ENCODE measurements at places on chromosomes 5 and 9. TPM values are rescaled to one million over a fixed set of nuclear protein-coding genes. Genes with fewer than 3 reads are reported as not detected.

GRCh38 chr9:91734371-91734981 lies 215.6 kb downstream of the ROR2 start:
- DNase-seq: peak; percentile 38

DNA sequence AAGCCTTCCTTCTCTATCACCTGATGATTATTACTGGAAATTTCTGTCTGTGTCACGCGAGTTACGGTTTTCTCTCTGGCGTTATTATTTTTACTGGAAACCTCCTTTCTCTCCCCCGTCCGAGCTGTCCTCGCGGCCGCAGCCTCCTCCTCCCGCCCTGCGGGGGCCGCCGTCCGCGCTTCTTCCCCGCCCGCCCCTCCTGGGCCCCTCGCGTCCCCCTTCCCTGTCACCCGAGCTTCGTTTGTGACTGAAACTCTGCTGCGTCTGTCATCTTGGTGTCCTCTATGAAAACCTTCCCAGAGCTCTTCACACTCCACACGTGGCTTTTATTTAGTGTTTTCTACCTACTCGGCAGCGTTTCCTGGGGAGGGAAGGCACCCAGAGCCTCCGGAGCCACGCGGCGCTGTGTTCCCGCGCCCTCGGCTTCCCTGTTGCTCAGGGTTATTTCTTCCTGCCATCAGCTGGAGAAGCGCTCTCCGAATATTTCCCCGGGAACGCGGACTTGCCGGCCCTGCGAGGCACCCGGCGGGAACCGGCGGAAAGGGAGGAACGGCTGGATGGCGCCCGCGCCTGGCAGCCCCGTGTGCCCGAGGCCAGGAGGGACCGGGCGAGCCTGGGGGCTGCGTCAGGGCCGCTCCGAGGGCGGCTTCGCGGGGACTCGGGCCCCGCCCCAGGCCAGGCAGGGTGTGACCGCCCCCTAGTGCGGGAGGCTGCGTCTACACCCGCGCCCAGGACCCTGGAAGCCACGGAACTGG lies 33.9 kb downstream of the TRIP13 start:
- no peak for DNase-seq

- no peak for DNase-seq
Observed at GRCh38 chr9:89410022-89410421, 87.9 kb downstream of the SEMA4D start.

- DNase-seq: no peak
Observed at GRCh38 chr5:147169901-147170300, 64.9 kb upstream of the STK32A start.

DNA sequence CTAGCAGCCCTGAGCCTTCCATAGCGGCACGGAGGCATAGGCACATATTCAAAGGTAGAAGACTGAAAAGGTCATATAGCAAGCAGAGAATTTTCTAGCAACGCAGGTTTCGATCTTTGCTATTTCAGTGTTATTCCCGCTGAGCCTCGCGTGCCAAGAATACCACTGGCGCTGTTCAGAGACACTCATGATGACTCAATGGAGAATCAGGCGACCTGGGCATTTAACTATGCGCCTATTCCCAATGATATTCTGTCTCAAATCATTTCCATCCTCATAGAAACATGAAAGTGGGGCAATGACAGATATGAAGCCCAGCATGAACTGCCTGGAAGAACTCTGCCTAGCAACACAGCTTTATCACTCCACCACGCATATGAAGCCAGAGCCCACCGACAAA lies 59.9 kb downstream of the EFNA5 start:
- no peak for DNase-seq

DNA sequence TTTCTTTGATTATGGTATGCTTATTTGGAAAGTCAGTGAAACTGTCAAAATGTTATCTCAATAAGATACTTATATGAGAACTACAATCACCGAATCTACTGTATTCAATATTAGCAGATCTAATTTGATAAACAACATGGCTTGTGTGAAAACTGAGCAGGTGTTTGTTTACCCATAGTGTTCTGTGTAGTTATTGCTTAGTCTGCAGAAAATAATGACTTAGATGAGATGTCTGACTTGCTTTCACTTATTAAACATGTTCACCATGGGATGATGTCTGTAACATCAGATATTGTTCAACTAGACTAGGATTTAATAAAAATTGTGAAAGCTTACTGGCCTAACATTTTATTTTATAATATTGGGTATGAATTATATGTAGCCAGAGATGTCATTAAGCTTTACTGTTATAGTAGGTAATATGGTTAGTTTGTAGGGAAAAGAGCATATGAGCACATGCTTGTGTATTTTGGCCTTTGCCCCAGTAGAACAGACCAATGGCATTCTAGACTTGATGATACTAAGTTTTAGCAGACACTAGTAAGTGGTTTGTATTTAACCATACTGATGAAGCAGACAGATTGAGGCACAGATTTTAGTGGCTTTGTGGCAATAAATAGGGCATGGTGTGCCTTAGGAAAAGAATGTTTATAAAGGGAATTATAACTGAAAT lies 16.4 kb downstream of the SUB1 start:
- no peak for DNase-seq

The PTGDS gene
- total RNA-seq: 4.8 TPM

DNA sequence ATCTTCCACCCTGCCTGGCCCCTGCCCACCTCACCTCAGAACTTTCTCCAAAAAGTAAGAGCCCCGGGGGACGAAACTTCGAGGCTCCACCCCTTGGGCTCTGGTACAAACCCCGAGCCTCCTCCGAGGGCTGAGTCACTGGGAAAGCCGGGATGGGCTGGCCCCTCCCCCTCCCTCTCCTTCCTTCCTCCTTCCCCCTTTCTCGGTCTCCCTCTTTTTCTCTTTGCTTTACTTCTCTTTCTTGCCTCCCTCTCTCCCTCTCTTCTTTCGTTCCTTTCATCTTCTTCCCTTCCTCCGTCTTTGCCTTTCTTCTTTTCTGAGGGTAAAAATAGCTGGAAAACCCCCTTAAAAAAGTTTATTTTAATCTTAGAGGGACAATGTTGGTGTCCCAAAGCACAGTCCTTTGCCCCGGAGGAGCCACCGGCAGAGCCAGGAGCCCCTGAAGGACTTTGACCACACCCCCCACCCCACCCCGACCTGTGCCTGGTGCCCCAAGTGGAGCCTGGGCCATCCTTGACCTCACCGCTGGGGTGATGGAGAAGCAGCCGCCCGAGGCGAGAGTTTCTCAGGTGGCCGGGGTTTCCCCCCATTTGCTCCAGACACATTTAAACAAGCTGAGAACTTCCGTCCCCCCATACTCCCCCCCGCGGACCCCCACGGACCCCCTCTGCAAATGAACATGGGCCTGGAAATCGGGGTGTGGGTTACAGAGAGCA lies 5.7 kb upstream of the NOTCH1 start:
- no peak for DNase-seq

- no peak for DNase-seq
Observed at GRCh38 chr5:96440185-96440538, 7.1 kb upstream of the PCSK1 start.

DNA sequence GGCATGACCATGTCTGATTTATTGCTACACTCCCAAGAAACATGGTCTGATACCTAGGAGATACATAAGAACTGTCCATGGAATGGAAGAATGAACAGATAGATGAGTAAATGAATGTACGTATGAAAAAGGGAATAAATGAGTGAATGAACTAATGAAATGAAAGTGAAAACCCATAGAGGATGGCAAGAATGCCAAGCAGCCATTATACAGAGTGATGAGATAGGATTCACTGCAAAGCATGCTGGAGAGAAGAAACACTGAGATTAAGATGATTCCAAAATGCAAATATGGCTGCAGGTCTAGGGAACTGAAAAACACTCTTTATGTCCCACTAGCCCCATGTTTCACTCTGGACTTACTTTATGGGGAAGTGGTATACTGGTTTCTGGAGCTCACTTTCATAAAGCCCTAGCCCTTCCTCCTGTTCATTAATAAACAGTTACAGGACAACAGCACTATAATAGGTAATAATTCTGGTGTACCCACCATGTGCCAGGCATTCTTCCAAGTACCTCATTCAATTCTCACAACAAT lies 170.3 kb upstream of the RAD23B start:
- no peak for DNase-seq

GRCh38 chr5:113357696-113358476 lies 76.9 kb downstream of the TSSK1B start:
- DNase-seq: no peak

- no peak for DNase-seq
Observed at GRCh38 chr9:96719521-96719920, 58.4 kb downstream of the ZNF510 start.

- no peak for DNase-seq
Observed at GRCh38 chr5:83281176-83281575, 190.4 kb upstream of the VCAN start.

DNA sequence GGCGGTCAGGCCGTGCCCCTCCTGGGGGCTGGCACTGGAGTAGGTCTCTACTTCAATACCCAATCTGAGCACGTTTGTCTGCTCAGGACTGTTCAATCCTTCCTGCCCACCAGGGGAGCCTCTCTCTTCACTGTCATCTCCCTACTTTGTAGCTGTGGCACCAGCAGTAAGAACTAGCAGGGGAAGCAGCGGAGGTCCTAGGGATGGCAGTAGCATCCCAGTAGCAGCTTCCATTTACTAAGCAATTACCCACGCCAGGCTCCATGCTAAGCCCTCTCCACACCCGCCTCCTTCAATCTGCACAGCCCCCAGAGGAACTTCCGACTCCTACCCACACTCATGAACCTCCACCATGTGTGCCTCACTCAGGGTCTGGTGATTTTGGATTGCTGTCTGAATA lies 31.7 kb downstream of the FSTL4 start:
- DNase-seq: no peak

The INSL4 gene
- not detected for total RNA-seq

DNA sequence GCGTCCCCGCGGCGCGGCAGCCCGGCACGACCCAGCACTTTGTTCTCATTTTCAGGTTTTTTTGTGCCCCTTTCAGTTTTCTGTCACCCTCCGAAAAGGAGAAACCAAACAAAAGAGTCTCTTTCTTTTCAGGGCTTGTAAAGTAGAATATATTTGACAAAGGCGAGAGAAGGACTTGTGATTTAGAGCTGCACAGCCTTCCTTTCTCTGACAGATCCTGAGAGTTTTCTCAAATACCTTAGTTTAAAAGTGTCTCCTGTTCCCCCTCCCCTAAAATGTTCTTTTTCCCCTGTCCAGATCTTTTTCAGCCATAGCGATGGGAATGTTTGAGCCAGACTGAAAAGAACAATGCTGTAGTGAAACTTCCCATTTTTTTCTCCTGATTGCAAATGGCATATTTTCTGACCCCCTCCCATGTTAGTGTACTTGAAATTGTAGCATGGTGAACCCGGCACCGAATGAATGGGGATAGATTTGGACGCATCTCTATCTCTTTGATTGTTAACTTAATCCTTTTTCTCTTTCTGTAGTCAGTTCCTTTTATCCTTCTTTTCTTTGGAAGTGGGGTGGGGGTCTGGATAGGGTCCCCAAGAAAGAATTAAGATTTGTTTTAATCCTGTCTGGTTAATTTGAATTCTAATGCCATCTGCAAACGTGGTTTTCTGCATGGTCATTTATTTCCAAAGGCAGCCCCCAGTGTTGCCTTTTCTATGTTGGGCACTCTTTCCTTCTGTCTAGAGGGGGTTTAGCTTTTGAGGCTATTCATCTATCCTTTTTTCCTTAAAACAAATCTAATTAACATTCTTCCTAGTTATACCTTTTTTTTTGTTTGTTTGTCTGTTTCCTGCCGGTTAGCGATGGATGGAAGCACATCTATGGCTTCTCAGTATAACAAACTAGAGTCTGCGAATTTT lies 2.2 kb downstream of the ZSWIM6 start:
- no peak for DNase-seq

GRCh38 chr5:36654564-36654963 lies 48.2 kb downstream of the SLC1A3 start:
- DNase-seq: no peak

GRCh38 chr9:3900673-3901318 lies 375.0 kb upstream of the RFX3 start:
- DNase-seq: no peak

DNA sequence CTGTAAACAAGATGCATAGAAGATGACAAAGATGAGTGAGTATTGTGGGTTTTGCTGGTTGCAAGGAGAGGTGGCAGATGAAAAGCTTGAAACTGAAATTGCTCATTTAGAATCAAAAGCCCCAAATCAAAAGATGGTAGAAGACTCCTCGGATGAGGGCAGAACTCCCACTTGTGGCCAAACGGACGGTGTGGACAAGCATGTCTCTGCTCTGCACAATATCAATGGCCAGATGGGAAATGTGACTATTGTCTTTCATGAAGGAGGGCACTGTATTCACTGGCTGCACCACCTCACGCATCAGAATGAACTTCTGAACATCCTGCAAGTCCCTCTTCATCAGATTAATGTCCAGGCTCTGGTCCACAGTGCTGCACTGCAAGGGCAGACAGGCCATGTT lies 541.7 kb downstream of the MTRR start:
- DNase-seq: no peak

- no peak for DNase-seq
Observed at GRCh38 chr5:128869970-128870369, 95.3 kb upstream of the SLC27A6 start.

The TMEM215 gene
- total RNA-seq: not detected

The FGF1 gene
- not detected for total RNA-seq

The CYLC2 gene
- not detected for total RNA-seq

GRCh38 chr5:15489571-15490235 lies 10.3 kb upstream of the FBXL7 start:
- no peak for DNase-seq

- DNase-seq: no peak
Observed at GRCh38 chr9:93280661-93281259, 96.8 kb downstream of the WNK2 start.

The FBN2 gene
- 0.15 TPM for total RNA-seq

DNA sequence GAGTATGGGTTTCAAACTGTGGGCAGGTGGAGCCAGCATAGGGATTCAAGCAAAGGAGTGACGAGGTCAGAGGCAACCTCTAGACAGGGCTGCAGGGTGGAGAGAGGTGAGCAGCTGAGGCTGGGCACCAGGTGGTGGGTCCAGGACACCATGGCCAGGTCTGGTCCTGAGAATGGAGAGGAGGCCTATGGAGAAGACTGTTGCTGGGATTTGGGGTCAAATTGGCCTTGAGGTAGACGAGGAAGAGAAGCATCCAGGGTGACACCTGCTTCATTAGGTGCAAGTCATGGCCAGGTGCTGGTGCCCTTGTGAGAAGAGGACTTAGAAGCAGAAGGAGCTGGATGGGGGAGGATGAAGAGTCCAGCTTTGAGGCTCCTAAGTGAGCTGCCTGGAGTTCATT lies 99.6 kb downstream of the NSG2 start:
- no peak for DNase-seq

DNA sequence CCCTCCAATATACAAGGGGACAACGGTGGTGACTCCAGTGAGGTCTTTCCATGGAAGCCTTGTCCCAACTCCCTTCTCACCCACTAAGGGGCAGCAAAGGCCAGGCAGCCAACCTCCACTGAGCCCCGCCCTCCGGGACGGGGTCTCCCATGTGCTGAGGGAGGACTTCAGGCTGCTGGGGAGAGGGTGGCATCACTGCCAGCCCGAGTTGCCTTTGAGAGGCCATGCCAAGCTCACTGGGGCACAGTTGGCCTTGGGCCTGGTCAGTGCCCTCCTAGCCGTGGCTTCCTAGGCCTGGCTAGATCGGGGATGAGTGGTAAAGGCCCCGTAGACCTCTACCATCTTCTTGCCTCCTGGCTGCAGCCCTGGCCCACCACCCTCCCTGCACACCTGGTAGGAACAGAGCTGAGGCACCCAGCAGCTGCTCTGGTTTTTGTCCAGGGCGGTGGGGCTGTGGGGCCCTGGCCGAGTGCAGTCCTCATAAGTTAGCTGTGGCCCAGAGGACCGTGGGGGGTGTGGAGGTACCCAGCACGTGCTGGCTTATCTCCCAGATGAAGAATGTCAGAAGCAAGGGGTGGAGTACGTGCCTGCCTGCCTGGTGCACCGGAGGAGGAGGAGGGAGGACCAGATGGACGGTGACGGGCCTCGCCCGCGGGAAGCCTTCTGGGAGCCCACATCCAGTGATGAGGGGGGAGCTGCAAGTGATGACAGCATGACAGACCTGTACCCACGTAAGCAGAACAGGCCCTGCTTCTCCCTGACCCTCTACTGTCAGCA lies 3.2 kb downstream of the SURF2 start:
- DNase-seq: peak; percentile 39

All from CD4-positive, alpha-beta memory T cell (primary cell).